ENCODE measurements at places on chromosomes 4 and X. TPM values are rescaled to one million over a fixed set of nuclear protein-coding genes. Genes with fewer than 3 reads are reported as not detected.

Gene ADH4
- not detected for total RNA-seq

Gene AADAT
- total RNA-seq, result 1.6 TPM

Gene OPN1MW
- total RNA-seq, result not detected

Gene OTC
- not detected for total RNA-seq

Gene AMBN
- total RNA-seq, result not detected

Gene MORC4
- total RNA-seq, result 2.5 TPM

Gene CENPI
- 0.52 TPM for total RNA-seq

Gene KLB
- total RNA-seq, result 0.21 TPM

Gene HTN1
- total RNA-seq, result not detected

Gene BEX5
- 0.89 TPM for total RNA-seq

Gene MAOA
- total RNA-seq, result 74.7 TPM

Gene KLF8
- 1.3 TPM for total RNA-seq

Gene INTS12
- total RNA-seq, result 24.3 TPM

Gene SSX2
- total RNA-seq, result not detected

Gene MYL5
- 6.2 TPM for total RNA-seq

Gene ETFDH
- total RNA-seq, result 158 TPM

Gene ADAM29
- not detected for total RNA-seq

Gene NAA11
- total RNA-seq, result not detected

- no peak for DNase-seq
Measured at GRCh38 chr4:45062935-45063545, 336.7 kb upstream of the GNPDA2 start.

DNA sequence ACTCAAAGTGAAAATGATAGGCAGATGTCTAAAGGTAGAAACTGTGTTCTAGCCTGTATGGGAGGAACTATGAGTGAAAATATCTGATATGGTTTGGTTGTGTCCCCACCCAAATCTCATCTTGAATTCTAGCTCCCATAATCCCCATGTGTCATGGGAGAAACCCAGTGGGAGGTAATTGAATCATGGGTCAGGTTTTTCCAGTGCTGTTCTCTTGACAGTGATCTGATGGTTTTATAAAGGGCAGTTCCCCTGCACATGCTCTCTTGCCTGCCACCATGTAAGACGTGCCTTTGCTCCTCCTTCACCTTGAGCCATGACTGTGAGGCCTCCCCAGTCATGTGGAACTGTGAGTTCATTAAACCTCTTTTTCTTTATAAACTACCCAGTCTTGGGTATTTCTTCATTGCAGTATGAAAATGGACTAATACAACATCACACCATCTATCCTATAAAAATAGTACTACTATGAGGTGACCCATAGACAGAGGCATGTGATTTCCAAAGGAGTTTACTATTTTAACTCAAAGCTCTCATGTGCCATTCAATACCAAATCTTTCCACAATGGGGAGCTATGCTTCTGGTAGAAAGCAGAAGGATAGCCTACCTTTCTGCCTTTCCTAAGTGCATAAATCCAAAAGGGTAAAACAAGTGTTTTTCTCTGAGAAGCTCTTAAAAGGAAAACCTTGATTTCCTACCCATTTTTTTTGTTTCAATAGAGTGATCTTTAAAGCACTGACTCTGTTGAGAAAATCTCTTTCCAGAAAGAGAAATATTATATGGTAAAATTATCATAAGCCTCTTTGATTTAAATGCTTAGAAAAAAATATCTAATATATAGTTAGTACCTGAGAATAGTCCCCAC lies 38.8 kb downstream of the SEC31A start:
- DNase-seq, result no peak

DNA sequence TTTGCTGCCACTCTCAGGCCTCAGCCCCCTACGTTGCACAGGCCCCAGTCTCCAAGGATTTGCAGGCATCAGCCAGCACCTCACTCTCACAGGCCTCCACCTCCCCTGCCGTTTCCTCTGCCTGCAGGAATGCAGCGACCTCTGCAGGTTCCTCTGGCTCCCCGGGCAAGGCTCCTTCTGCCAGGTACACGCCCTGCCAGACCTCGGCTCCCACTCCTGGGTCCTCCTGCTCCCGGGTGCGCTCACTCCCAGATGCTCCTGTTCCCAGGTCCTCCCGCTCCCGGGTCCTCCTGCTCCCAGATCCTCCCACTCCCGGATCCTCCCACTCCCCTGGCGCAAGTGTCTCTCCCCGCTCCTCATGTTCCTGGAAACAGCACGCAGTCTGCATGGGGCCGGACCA lies 144.4 kb upstream of the RADX start:
- no peak for DNase-seq

DNA sequence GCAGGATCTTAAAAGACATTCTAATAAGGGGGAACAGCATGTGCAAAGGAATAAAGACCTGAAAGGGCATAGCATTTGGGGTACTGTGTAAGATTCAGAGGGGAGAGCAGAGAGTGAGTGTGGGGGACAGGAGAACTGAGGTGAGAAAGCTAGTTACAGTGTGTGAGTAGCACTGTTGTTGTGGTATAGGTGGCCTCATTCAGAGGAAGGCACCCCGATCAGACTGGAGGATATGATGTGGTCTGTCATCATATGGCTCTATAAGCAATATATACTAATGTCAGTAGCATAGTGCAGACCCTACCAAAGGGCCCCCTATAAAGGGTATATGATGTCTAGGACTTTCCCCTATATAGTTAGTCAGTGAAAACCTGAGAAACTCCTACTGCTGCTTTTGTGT lies 175.8 kb downstream of the FMR1NB start:
- DNase-seq, result no peak

DNA sequence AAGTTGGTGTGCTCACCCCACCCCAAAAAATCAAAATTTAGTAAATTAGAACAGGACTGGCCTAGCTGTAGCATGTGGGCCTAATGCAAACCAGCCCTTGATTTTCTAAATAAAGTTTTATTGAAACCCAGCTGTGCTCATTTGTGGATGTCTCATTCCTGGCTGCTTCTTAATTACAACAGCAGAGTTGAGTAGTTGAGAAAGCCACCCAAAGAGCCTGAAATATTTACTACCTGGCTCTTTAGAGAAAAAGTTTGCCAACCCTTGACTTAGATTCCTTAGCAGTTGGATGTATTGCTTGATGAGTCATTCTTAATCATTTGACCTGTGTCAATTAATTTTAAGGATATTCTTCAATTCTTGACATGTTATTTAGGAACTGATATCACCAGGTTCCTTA lies 168.3 kb upstream of the PUDP start:
- no peak for DNase-seq

DNA sequence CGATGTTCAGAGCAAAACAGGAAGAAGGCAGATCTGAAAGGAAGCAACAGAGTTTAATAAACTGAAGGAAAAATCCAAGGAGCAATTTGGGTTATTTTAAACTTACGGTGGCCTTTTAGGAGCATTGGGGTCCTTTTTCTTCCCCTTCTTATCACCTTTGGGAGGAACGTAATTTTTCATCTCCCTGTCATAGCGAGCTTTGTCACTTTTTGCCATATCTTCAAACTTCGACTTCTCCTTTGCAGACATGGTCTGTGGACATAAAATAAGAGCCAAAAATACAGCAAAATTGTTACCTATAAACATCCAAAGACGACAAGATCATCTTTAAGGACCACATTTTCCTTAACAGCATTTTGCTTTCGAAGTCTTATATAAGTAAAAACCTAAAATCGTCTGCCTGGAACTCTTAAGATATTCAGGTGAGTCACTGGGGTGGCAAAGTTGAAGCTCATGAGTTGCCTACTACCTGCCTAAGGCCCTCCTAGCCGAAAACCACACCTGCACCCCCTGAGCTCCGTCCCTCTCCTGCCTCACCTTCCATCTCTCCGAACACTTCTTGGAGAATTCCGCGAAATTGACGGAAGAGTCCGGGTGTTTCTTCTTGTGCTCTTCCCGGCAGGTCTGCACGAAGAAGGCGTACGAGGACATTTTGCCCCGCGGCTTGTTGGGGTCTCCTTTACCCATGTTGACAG lies 1.0 kb downstream of the HMGB2 start:
- DNase-seq, result no peak

GRCh38 chr4:66252291-66252690 lies 582.0 kb upstream of the EPHA5 start:
- no peak for DNase-seq

GRCh38 chr4:84089652-84090437 lies 409.2 kb downstream of the NKX6-1 start:
- DNase-seq, result no peak

GRCh38 chrX:46381630-46382029 lies 163.6 kb downstream of the ZNF674 start:
- DNase-seq, result no peak

GRCh38 chr4:113564493-113564892 lies 197.0 kb downstream of the CAMK2D start:
- DNase-seq, result no peak

DNA sequence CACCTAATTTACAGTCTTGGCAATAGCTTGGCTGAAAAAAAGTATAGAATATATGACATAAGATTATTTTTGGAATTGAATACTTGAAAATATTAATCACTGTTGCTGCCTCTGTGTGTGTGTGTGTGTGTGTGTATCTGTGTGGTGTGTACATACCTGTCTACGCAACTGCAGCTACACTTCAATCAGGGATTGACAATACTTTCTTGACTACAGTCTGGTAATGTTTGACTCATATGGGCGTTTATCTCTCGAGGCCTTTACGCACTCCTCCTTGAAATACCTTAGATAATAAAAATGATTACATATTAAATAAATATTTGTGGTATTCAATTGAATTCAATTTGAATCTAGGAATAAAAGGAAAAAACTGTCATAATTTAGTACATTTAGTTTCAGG lies 565.2 kb downstream of the PCDH18 start:
- DNase-seq, result no peak

- no peak for DNase-seq
Measured at GRCh38 chrX:34584781-34585180, 72.3 kb downstream of the TMEM47 start.

DNA sequence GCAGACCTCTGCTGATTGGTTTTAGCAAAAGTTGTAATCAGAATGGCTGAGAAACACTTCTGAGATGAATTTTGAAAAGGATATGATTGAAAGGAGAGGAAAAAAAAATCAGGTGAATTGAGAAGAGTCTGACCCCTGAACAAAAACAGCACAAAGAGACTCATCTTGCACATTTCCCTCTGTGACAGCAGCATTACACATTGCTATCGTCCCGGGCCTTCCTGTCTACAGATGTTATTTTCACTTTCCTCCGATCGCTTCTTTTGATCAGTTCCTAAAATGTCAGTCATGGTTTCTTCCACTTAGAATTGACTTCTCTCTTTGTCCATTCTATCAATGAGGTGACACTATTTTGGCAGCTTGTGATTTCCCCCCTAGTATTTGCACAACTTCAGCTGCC lies 262.6 kb downstream of the GPC3 start:
- DNase-seq, result no peak

DNA sequence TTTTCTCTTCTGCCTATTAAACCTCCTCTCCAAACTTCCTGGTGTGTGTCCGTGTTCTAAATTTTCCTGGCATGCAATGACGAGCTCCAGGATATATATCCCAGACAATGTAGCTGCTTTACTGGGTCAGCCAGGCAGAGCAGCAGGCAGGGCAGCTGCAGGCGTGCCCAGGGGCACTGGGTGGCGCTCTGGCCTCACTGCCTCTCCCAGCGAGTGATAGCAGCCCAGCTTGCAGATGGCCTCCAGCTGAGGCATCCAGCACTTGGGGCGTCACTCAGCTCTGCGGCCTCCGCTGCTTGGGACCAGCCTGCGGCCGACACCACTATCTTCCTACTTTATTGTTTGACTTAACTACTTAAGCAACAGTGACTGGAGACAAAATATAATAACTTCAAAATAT lies 23.0 kb upstream of the UBA6 start:
- no peak for DNase-seq

- no peak for DNase-seq
Measured at GRCh38 chr4:185793716-185794115, 18.3 kb downstream of the SORBS2 start.

DNA sequence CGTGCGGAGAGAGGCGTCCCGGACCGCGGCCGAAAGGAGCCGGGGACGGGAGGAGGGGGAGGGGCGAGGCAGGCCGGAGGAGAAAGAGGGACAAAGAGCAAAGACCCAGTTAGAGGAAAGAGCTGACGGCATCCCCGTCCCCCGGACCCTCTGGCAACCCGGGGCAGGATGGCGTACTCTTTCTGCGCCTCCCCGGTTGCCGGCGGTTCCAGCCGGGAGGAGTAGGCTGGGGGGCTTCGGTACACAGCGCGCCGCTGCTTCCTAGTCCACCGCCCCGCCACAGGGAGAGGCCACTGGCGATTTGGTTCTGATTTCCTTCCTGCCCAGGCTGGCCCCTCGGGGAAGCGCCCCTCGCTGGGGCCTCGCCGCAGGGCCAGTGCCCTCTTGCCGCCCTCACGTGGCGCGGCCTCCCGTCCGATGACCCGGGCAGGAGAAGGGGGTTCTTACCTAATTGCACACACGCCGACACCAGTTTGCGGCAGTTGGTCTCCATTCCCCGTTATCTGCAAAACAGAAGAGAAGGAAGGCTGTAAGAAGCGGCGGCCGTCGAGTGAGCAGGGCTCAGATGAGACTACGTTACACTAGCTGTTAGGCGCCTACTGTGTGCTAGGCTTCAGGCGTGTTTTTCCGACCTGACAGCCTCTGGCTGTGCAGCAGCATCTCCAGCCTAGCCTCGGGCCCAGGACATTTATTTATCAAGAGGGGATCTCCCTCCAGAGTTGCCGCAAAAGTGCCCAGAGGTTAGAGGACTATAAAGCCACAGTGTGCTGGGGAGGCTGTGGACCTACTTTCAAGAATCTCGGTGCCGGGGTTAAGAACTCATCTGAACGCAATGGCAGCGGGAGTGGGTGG lies 9.9 kb upstream of the PITX2 start:
- DNase-seq, result no peak

GRCh38 chrX:119218198-119218597 lies 17.9 kb upstream of the PGRMC1 start:
- DNase-seq, result no peak

DNA sequence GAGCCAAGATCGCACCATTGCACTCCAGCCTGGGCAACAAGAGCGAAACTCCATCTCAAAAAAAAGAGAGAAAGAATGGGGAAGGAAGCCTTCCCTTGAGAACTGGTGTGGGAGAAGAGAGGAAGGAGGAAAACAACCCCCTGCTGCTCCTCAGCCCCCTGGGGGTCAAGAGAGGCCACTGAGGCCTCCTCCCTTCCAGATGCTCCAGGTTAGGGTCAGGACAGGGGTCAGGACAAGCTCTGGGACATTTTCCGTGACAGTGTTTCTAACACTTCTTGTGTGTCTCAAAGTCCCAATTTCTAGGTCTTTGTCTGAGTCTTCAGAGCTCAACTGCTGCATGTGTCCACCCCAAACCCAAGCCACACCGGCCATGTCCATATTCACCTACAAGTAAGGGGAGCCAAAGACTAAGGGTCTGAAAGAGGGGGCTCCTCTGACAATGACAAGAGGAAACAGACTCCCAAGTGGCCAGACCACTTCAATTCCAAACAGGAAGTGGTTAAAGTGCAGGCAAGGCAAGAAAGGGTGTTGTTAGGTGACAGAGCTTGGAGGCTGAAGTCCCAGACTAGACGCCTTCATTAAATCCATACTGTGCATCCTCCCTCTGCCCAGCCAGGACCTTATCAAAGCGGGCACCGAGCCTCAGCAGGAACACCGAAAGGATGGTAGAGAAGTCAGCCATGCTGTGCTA lies 8.3 kb downstream of the L1CAM start:
- no peak for DNase-seq

GRCh38 chr4:38665551-38666411 lies 1.8 kb downstream of the KLF3 start:
- no peak for DNase-seq
